ENCODE measurements at places on chromosomes 6 and 20.
A peak's percentile ranks its signal among the peaks of the same experiment; 100 is the strongest.

GRCh38 chr6:62492192-62492822 lies 206.3 kb upstream of the KHDRBS2 start:
- DNase-seq: no peak

DNA sequence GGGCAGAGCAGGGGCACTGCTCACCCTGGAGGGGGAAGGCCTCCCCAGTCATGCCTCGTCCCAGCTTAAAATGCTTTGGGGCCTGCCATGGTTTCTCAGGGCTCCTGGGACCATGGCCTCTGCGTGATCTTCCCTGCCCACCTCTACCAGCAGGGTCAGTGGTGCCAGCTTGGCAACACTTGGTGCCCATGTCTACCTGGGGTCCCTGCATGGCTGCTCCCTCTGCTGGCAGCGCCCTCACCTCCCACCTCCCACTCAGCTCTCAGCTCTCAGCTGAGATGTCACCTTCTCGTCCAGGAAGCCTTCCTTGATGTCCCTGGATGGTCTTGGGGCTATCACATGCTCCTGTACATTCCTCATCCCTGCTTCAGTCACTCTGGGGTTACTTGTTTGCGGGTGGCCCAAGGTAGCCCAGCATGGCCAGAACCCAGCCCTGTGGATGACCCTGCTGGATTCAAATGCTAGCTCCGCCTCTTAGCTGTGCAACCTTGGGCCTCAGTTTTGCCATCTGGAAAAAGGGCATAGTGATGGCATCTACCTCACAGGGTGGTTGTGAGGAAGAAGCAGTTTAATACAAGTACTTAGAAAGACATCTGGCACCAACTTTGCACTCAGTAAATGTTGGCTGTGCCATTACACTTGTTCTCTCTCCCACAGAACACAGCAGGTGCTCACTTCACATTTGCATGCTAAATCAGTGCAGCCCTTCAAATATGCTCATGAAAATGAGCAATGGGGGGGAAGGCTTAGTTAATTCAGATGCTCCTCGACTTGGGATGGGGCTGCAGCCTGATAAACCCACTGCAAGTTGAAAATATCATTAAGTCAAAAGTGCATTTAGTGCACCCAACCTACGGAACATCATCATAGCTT lies 53.5 kb upstream of the PTPN1 start:
- DNase-seq: no peak

GRCh38 chr6:104788400-104788799 lies 71.3 kb downstream of the HACE1 start:
- peak; percentile 11 for DNase-seq

DNA sequence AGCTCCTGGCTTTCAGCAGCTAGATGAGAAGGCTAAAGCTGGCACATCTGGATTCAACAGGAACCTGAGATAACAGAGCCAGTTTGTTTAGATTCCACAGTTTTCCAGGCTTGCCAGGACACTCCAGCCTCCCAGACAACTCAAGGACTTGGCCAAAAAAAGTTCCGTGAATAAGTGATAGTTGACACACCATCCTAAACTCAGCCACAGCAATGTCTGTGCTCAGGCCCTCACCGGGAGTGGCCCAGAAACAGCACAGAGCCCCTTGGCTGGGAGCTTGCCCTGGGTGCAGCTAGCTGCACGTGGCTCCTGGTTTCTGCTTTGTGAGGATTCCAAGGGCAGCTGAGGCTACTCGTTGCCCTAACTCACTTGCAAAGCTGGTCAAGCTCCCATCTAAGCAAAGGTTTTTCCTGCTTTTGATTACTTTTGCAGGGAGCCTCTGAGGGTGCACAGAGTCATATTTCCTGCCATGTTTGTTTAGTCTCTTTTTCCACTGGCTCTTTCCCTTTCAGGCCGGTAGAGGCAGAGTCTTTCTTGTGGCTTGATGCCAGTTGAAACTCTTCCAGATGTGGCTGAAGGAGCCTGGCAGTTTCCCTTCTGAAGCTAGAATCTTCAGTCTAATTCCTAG lies 118.3 kb upstream of the ECI2 start:
- DNase-seq: no peak

- no peak for DNase-seq
Observed at GRCh38 chr20:57660922-57661745, 40.9 kb upstream of the ZBP1 start.

DNA sequence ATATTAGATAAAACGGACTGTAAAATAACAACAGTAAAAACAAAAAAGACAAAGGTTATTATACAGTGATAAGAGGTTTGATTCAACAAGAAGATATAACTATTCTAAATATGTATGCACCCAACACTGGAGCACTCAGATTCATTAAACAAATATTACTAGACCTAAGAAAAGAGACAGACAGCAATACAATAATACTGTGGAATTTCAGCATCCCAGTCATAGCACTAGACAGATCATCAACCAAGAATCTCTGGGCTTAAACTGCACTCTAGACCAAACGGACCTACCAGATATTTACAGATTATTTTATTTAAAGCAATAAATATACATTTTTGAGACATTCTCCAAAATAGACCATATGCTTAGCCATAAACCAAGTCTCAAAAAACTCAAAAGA lies 263.8 kb downstream of the C6orf118 start:
- no peak for DNase-seq

DNA sequence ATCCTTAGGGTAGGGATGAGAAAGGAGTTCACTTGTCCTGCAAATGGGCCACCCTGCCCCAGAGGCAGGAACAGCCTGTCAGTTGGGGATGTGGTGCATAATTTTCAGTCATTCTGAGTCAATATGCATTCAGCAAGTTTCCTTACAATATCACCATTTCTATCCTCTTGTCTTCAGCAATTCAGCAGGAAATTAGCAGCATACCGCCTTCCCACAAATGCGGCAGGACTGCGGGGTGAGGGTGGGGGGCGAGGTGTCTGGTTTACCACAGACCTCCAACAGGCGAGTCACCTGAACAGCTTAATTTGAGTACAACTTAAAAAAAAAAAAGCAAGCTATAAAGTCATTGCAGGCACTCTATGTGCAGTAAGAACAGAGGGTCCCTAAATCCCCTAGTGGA lies 126.8 kb downstream of the MAP3K7 start:
- no peak for DNase-seq

Measured in CD4-positive, alpha-beta T cell treated with Interleukin-12 subunit alpha and Interleukin-12 subunit beta, for 1 hour (primary cell).